ENCODE measurements at places on chromosomes 12 and 14.

GRCh38 chr12:106020736-106021135, 118.0 kb downstream of the NUAK1 start:
- DNase-seq, result no peak

DNA sequence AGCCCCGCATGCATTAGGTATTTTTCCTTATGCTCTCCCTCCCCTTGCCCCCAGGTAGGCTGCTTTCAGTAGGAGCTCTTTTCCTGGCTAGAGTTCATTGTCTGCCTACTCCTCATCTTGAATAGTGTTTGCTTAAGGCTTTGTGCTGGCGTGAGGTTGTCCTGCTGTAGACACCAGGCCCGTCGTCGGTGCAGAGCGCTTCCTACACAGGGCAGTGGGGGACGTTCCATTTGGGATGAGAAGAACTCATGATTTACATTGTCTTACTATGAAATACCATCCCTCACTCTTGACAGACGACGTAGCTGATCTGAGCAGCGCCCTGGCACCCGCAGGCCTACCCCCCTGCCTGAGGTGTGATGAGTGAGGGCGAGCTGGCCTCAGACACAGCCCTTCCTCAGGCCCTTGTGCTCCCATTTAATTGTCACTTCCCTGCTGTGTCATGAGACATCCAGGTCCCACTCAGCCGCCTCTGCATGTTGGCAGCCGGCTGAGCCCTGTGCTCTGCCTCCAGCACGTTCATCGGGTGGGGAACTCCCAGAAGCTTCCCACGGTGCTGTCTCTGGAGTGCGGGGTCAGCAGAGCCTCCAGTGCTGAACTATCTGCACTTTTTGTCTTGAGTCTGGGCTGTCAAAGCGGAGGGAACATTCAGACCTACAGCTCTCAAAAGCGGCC, 76.0 kb downstream of the WDR20 start:
- no peak for DNase-seq

GRCh38 chr12:104751594-104751993, 206.5 kb downstream of the SLC41A2 start:
- DNase-seq, result no peak

GRCh38 chr12:48970702-48971334, 717 bp downstream of the WNT10B start:
- DNase-seq, result no peak

GRCh38 chr14:101972126-101972866, 7.9 kb downstream of the DYNC1H1 start:
- peak; percentile 94 for DNase-seq

DNA sequence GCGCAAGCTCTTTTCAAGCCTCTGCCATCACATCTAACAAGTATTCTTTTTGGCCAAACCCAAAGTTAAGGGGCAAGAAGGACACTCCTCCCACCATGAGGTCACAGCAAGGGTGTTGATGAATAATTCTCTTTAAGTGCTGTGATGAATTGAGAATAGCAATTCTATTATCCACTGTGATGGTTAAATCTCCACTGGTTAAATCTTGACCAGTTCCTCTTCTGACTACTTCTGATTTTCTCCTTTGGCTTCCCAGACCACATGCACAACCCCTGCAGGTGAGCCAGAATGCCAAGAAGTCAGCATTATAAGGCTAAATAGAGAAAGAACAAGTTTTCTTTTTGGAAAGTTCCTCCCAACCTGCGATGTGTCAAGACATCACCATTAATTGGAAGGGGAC, 90.6 kb upstream of the BCL2L14 start:
- no peak for DNase-seq

DNA sequence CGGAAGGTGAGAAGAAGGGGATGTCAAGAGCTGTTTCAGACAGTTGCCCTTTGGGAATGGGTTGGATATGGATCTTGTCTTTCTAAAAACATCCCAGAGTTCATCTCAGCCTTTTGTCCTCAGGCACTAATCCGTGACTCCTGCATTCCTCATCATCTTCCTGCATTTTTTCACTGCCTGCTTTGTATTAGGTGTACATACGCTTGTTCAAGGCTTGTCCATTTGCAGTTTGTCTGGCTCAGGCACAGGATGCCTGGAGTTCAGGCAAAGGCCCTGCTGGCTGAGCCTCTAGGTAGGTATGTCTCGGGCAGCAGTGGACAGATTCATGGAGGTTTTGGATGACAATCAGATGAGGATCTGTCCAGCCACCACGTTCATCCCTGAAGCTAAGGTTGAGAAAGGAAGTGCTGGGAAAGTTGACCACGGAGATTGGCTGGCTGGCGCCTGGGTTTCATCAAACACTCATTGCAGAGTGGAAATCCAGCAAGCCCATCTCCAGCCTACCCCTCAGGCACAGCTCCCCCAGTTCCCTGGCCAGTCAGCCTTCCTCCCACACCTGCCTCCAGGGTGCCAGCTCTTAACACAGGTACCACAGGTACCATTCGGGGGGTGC, 12.4 kb upstream of the TMEM106C start:
- DNase-seq, result peak; percentile 73

- DNase-seq, result no peak
Observed at GRCh38 chr14:56135001-56135400, 16.8 kb downstream of the PELI2 start.

- DNase-seq, result peak; percentile 3
Observed at GRCh38 chr14:31792726-31793125, 231.5 kb downstream of the NUBPL start.

DNA sequence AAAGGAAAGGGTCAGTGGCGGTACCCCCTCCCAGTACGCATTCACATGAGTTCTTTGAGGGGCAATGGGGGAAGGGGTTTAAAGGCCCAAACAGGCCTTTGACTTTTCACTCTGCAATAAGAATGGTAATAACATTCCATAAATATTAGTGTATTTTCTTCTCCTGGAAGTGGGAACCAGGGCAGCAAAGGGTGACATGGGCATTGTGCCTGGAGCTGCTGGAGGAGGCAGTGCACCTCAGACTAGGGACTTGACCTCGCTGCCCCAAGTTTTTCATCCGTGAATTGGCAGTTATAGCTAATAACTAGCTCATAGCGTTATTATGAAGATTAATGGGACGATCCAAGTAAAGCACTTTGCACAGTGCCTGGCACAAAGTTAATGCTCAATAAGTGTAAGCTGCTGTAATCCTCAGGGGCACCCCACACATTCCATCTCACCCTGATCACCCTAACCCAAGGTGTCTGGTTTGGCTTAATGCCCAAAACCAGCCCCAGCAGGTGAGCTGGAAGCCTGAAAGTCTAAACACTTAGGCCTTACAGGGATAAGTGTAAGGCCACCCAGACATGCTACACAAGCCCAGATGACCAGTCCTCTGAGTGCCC, 2.8 kb upstream of the KCNH3 start:
- no peak for DNase-seq

GRCh38 chr12:113948151-113948914, 17.8 kb downstream of the RBM19 start:
- no peak for DNase-seq

- no peak for DNase-seq
Observed at GRCh38 chr14:46325157-46325556, 326.4 kb downstream of the RPL10L start.

DNA sequence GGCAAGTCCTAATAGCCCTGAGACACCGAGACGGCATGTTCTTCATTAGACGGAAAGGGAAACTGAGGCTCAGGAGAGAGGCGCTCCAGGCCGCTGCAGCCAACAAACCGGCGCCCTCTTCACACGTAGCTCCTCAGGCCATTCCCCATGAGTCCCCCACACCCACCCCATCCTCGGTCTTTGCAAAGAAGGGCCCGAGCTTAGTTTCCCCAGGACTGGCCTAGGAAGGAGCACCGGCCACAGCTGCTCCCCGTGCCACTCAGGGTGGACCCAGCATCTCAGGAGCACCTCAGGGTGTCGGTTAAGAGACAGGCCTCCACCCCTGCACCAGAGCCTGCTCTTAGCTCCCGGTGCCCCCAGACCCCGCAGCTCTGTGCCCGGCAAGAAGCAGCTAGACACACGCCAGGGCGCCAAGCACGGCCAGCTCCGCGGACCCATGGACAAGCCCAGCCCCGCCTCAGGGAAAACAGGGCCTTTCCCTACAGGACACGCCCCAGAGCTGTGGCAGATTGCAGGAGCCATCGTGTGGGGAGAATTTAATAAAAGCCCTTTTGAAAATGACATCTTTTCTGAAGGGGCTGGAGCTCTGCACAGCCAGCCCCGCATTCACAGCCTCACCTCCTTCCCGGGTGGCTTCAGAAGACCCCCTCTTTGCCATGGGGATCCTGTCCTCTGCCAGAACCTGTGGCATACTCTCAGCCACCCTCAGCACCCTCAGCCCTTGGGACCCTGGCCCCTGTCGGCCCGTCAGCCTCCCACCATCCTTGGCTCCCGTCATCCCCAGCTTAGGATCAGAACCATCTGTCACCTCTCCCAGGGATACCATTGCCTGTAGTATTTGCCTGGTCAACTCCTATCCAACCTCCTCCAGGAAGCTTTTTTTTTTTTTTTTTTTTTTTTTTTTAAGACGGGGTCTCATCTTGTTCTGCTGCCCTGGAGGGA, 59.7 kb downstream of the LGMN start:
- DNase-seq, result no peak

- no peak for DNase-seq
Observed at GRCh38 chr14:73393375-73393774, 65.0 kb downstream of the NUMB start.

DNA sequence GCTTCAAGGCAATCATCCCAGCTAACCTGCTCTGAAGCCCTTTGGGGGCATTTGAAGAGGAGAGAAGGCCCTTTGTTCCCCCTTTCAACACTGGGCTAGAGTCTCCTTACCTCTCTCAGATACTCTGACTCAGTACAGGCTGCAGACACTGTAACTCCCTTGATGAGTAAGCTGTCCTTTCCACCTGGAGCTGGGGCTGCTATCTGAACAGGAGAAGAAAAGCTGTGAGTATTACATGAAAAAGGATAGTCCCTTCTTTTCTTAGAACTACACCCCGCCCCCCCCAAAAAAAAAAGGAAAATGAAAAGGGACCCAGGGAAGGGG, 186.6 kb upstream of the PLEKHG7 start:
- peak; percentile 64 for DNase-seq

- DNase-seq, result no peak
Observed at GRCh38 chr12:92995258-92995903, 66.3 kb upstream of the EEA1 start.

GRCh38 chr14:96051231-96051630, 12.1 kb downstream of the C14orf132 start:
- no peak for DNase-seq

- no peak for DNase-seq
Observed at GRCh38 chr12:70196811-70197281, 46.4 kb upstream of the CNOT2 start.

- DNase-seq, result no peak
Observed at GRCh38 chr12:13100605-13100881, 2.9 kb downstream of the GSG1 start.

DNA sequence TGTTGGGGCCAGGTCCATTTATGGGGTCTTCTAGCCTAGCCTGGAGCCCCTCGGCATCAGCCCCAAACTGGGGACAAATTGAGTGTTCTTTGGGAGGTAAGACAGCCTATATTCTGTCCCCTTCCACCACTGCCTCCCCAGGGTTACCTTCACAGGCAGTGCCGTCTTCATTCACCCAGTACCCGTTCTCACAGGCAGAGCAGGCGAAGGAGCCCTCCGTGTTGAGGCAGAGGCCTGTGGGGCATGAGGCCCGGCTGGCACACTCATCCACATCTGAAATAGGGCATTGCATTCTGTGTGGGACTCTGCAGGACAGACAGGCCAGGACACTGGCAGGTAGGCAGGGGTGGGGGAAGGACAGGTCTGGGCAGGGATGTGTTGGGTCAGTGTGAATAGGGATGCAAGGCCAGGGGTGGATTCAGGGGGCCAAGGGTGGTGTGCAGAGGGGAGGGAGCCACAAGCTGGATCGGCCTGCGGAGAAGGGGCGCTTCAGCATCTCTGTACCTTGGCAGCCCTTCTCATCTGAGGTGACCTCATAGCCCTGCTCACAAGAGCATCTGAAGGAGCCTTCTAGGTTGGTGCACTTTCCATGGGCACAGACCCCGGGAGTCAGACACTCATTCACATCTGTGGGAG, 16.1 kb downstream of the ISCA2 start:
- no peak for DNase-seq

GRCh38 chr14:101933209-101933608, 31.2 kb upstream of the DYNC1H1 start:
- no peak for DNase-seq

GRCh38 chr12:22978962-22979361, 354.0 kb downstream of the ETNK1 start:
- peak; percentile 93 for DNase-seq

- no peak for DNase-seq
Observed at GRCh38 chr12:82082501-82082900, 275.7 kb downstream of the CCDC59 start.

- no peak for DNase-seq
Observed at GRCh38 chr12:120116441-120116791, at the start of gene RAB35. RAB35 (minus strand) TSS chr12:120116753; CDS start chr12:120116650, 103 bp downstream.

- no peak for DNase-seq
Observed at GRCh38 chr14:77318006-77318553, 2.6 kb downstream of the POMT2 start.

DNA sequence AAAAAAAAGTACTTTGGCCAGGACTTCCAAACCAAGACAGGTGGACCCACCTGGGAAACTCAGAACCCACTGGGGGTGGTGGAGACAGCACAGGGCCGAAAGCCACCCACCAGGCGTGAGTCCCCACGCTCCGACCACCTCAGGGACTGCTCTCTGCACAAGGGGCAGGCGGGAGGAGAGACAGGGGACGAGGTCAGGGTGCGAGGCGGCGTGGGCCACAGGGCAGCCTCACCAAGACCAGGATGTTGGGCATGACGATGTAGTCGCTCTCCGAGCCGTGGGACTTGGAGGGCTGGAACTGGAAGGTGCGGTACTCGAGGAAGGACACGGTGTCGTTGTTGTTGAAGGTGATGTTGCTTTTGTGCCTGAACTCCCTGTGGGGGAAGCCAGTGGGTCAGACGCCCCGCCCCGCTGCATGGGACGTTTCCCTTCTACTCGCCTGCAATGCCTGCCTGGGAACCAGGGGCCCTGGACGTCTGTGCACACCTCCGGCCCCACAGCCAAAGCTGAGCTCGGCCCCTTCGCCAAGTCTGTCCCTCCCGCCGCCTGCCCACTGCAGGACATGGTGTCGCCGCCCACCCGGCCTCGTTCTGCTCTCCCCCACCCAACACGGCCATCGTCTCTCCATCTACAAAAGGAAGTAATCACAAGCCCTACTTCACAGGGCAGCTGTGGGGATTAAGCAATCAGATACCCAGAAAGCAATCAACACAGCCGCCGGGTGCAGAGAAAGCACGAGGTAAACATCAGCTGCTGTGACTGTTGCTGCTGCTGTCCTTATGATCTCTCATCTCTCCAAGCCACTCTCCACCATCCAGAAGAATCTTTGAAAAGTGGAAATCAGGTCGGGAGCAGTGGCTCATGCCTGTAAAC, 48.7 kb downstream of the SCARB1 start:
- DNase-seq, result no peak

GRCh38 chr12:119885549-119885948, 8.4 kb upstream of the CIT start:
- DNase-seq, result no peak

GRCh38 chr12:119024356-119024755, 43.0 kb downstream of the SRRM4 start:
- DNase-seq, result no peak

- no peak for DNase-seq
Observed at GRCh38 chr14:24873551-24873950, 176.4 kb downstream of the STXBP6 start.

- DNase-seq, result peak; percentile 2
Observed at GRCh38 chr12:82857911-82858533, 171.3 kb downstream of the TMTC2 start.

Measured in RWPE1 (cell line).